A673 (cell line): ENCODE measurements at places on chromosomes 7 and 10. TPM values are rescaled to one million over a fixed set of nuclear protein-coding genes. Genes with fewer than 3 reads are reported as not detected.
A peak's percentile ranks its signal among the peaks of the same experiment; 100 is the strongest.

The MEIG1 gene
- total RNA-seq, result 1.4 TPM in 1 of 2 replicates, not detected in the other

The SERPINE1 gene
- 4.7 and 5.3 TPM in 2 replicates for total RNA-seq

DNA sequence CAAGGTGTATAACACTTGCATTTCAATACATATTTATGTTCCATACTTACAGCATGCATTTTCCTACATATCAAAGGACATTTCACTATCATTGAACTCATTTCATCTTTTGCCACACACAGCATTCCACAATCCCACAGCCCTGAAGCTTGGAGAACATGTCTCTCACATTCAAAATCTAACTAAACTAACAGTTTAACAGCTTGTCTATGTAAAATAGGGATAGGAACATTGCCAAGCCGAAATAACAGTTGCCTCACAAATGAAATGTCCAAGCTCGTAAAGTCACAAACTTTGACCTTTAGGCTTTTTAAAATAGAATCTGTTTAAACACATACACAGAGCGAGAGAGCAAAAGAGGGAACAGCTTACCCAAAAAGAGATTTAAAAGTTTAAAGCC, 65.3 kb downstream of the HGF start:
- no peak overlapping the region for H3K4me3 ChIP-seq
- no peak for DNase-seq
- H3K27ac ChIP-seq, result no peak overlapping the region
- H3K27me3 ChIP-seq, result peaks cover 4% of the 10 kb centered on the region

- H3K4me3 ChIP-seq, result no peak overlapping the region
- no peaks in the 10 kb centered on the region for H3K36me3 ChIP-seq
- no peak overlapping the region for H3K27ac ChIP-seq
- H3K27me3 ChIP-seq, result no peaks in the 10 kb centered on the region
- peak; percentile 76 for DNase-seq
Measured at GRCh38 chr7:42253316-42253715, 16.3 kb upstream of the GLI3 start.

GRCh38 chr10:69348816-69349541, 67.7 kb downstream of the TACR2 start:
- H3K27ac ChIP-seq, result no peak overlapping the region
- peaks cover 8% of the 10 kb centered on the region for H3K4me1 ChIP-seq
- H3K4me3 ChIP-seq, result no peak overlapping the region
- no peak for DNase-seq
- H3K27me3 ChIP-seq, result no peaks in the 10 kb centered on the region
- peaks cover 10% of the 10 kb centered on the region for H3K36me3 ChIP-seq

GRCh38 chr10:43885842-43886241, 237.2 kb upstream of the ZNF32 start:
- no peak for DNase-seq
- H3K27me3 ChIP-seq, result no peaks in the 10 kb centered on the region
- no peaks in the 10 kb centered on the region for H3K4me1 ChIP-seq

GRCh38 chr7:152643979-152644559, 31.9 kb downstream of the XRCC2 start:
- H3K4me1 ChIP-seq, result no peaks in the 10 kb centered on the region
- no peak overlapping the region for H3K4me3 ChIP-seq
- no peak for DNase-seq
- peaks cover 33% of the 10 kb centered on the region for H3K36me3 ChIP-seq
- H3K27ac ChIP-seq, result no peak overlapping the region
- H3K27me3 ChIP-seq, result no peaks in the 10 kb centered on the region
